Activated CD8-positive, alpha-beta memory T cell treated with anti-CD3 and anti-CD28 coated beads, Interleukin-2, amount 10 ng/mL, durations not matched to agents 7 days and 5 days (primary cell): ENCODE measurements at places on chromosomes 11 and 22. TPM values are rescaled to one million over a fixed set of nuclear protein-coding genes. Genes with fewer than 3 reads are reported as not detected.

PPP6R3 gene
- 121 TPM for total RNA-seq

SYT7 gene
- not detected for total RNA-seq

KCNE3 gene
- 0.16 TPM for total RNA-seq

DNA sequence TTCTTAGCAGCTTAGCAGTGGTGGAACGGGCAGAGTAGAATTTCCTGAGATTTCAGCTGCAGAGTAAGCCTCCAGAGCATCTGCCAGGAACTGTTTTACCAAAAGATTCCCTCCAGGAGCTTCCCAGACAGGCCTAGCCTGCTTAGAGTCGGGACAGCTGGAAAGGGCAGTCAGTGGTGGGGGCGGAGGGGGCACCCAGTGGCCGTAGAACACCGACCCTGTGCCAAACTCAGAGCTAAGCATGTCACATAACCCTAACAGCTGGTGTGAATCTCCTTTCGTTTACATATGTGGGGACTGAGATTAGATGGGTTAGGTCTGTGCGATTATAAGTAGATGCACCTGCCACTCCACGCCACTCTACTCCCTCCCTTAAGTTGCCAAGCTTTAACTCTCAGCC is 80.0 kb upstream of the CRTAM start:
- peaks cover 53% of the 10 kb centered on the region for H3K4me1 ChIP-seq
- H3K36me3 ChIP-seq: peaks cover 3% of the 10 kb centered on the region
- H3K27me3 ChIP-seq: no peaks in the 10 kb centered on the region
- H3K27ac ChIP-seq: no peak overlapping the region
- H3K4me3 ChIP-seq: no peak overlapping the region

DNA sequence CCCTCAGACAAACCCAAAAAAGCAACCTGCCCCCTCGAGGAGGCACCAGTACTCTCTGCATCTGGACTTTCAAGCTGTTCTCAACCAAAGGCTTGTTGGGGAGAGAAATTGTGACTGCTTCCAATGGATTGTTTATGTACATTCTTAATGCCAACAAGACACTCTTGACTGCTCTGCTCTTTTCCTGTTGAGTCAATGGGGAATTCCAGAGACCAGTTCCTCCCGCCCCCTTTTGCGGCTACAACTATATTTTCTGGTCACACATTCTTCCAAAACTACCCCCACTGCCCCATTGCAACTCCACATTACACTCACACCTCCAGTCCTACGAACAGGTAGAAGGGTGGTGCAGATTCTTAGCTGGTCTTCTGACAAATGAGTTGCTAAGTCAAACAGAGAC is 187.0 kb downstream of the DSCAML1 start:
- peaks cover 30% of the 10 kb centered on the region for H3K4me1 ChIP-seq
- H3K27ac ChIP-seq: no peak overlapping the region
- H3K27me3 ChIP-seq: peaks cover 2% of the 10 kb centered on the region
- no peak overlapping the region for H3K4me3 ChIP-seq
- peak; percentile 47 for DNase-seq

DNA sequence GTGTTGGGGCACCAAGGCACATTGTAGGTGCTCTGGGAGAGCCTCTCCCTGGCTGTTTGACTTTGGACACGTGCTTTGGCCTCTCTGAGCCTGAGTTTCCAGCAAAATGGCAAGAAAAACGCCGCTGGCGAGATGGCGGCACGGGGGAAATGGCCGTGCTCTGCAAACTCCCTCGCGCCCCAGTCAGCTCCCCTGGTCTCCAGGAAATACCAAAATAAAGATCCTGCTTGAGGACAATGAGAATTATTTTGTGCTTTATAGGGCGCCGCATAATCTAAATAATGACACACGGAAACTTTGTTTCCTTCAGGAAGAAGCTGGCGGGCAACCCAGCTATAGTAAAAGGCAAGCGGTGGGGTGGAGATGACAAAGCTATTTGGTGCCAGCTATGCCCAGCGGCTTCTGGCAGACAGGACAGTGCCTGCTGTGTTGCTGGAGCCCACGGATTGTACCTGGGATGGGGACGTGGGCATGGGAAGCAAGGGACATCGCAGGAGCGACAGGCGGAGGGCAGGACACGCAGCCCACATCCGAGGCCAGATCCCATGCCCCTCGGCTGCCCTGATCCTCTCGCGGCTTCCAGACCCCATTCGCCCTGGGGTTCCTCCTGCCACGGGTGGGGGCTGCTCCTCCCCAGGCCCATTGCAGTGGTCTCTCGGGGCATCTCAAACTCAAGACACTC is 26.3 kb upstream of the RFPL3 start:
- no peak overlapping the region for H3K4me3 ChIP-seq
- no peaks in the 10 kb centered on the region for H3K36me3 ChIP-seq
- no peaks in the 10 kb centered on the region for H3K4me1 ChIP-seq

GRCh38 chr11:118909619-118910308 is 16.0 kb downstream of the BCL9L start:
- peaks cover 49% of the 10 kb centered on the region for H3K4me1 ChIP-seq
- no peak overlapping the region for H3K4me3 ChIP-seq
- H3K36me3 ChIP-seq: peaks cover 8% of the 10 kb centered on the region
- no peak overlapping the region for H3K27ac ChIP-seq
- DNase-seq: no peak

DNA sequence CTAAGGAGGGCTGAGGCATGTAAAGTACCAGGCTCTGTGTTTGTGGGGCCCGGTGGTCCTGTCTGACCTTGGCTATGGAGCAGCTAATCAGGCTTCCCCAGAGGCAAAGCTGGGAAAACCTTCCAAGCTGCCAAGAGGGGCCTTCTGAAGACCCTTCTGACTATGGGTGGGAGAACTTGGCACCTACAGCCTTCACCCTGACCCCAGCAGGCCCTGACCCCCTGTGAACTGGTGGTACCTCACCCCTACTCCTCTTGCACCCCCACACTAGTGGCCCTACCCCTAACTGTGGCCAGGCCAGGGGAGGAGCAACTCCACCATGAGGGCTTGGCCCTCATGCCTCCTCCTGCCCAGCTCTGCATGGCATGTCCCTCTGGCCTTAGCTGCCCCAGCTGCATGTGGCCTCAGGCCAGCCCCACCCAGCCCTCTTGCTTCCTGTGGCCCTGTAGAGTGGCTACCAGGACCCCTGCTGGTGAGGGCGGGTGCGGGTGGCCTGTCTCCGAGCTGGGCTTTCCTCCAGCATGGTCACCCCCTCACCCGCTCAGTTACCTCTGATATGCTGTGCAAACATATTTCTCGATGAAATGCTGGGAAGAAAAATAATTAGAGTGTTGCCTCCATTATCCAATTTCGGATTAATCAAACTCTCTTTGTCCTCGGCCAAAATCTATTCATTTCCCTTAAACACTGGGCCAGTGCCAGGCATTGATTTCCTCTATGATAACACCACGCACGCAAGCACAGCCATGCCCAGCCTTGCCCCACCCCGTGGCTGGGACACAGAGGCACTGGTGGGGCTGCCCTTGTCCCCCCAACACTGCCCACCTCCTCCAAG is 7.5 kb downstream of the GNAZ start:
- H3K27ac ChIP-seq: no peak overlapping the region
- peaks cover 6% of the 10 kb centered on the region for H3K4me1 ChIP-seq
- DNase-seq: no peak
- peaks cover 6% of the 10 kb centered on the region for H3K27me3 ChIP-seq

- no peak overlapping the region for H3K4me3 ChIP-seq
- H3K27me3 ChIP-seq: no peaks in the 10 kb centered on the region
- no peak for DNase-seq
These were observed 9.4 kb downstream of the SOX6 start for GRCh38 chr11:16346975-16347374.

- H3K4me1 ChIP-seq: peaks cover 38% of the 10 kb centered on the region
- H3K36me3 ChIP-seq: no peaks in the 10 kb centered on the region
- H3K27ac ChIP-seq: peak overlapping the region; percentile 84
- H3K4me3 ChIP-seq: peak overlapping the region; percentile 65
- no peaks in the 10 kb centered on the region for H3K27me3 ChIP-seq
These were observed 9.5 kb upstream of the EHD1 start for GRCh38 chr11:64887757-64888405.

DNA sequence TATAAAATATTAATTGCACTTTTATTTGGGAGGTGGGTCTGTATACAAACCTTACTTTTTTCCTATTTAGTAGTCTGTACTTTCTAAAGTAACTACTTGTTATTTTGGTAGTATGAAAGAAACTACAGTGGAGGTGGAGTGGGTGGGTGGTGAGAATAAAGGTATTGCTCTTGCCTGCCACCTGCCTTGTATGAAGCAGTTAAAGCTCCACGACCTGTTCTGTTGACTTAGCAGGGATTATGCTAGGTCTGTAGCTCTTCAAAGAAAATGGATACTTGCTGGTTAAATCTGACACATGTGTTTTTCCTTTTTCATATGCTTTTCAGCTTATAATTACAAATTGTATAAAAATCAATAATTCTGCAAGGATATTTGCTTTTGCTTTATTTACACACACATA is 111.9 kb downstream of the EHF start:
- no peak overlapping the region for H3K4me3 ChIP-seq
- peaks cover 36% of the 10 kb centered on the region for H3K27me3 ChIP-seq
- DNase-seq: no peak
- no peaks in the 10 kb centered on the region for H3K36me3 ChIP-seq
- no peak overlapping the region for H3K27ac ChIP-seq

DNA sequence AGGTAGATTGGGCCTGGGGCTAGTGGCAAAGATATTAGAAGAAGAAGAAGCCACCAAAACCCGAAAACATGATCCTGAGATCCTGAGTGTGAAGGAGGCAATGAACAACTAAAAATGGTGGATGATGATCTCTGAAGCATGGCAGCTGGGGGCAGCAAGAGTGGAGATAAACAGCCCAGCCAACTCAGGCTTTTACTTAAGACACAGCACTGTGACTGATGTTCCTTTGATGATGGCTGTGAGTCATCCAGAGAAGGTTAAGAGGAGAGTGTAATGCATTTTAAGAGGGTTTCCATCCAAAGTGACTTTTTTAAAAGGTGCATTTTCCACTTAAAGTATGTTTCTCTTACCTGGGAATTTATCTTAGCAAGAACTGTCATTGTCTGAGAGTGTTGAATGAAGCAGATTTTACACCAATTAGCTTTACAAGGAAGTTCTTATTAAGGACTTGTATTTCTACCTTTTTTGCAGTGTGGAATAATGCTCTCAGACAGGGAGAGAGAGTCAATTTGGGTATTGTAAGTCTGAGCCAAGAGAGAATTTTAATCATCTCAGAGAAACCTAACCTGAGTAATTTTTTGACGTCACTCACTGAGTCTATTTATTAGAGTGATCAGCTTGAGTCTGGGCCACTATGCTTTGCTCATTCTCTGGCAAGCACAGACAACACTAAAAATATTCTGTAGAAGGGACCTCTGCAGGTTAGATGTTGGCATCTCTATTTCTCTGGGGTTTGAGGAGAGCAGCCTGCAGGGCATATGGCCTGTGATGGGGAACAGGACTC is 14.1 kb upstream of the CALCB start:
- H3K4me1 ChIP-seq: no peaks in the 10 kb centered on the region
- no peaks in the 10 kb centered on the region for H3K36me3 ChIP-seq
- no peak for DNase-seq

DNA sequence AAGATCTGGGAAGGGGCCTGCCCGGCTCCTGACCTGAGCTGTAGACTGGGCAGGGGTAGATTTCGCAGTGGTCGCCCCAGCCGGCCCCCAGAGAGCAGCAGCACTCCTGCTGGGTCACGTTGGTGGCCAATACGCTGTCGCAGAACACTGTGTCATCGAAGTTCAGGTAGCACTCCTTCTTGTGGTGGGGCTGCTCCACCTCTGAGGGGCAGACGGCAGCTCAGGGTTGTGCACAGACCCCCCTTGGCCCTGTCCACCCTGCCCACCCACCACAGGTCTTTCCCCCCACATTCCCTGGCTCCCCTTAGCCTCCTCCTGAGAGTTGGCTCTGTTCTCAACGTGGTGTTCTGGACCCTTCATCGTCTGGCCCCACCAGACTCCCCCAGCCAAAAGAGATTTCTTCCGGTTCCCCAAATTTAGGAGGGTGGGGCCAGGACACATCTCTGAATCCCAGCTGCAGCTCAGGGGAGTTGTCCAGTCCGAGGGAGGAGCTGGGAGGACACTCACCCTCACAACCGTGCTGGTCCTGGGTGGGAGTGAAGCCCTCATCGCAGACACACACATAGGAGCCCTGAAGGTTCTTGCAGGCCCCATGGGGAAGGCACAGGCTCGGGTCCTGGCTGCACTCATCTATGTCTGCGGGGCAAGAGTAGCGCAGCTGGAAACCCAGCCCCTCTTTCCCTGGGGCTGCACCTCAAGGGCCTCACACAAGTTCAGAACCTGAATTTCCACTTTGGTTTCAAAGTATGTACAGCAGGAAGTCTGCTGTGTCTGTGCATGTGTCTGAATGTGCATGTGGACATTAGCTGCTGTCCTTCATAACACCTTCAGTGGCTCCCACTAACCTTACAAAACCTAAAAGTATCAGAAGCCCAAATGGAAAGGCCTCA is 16.5 kb downstream of the SCYL1 start:
- H3K4me3 ChIP-seq: peak overlapping the region; percentile 81
- no peak for DNase-seq
- peaks cover 15% of the 10 kb centered on the region for H3K4me1 ChIP-seq

DNA sequence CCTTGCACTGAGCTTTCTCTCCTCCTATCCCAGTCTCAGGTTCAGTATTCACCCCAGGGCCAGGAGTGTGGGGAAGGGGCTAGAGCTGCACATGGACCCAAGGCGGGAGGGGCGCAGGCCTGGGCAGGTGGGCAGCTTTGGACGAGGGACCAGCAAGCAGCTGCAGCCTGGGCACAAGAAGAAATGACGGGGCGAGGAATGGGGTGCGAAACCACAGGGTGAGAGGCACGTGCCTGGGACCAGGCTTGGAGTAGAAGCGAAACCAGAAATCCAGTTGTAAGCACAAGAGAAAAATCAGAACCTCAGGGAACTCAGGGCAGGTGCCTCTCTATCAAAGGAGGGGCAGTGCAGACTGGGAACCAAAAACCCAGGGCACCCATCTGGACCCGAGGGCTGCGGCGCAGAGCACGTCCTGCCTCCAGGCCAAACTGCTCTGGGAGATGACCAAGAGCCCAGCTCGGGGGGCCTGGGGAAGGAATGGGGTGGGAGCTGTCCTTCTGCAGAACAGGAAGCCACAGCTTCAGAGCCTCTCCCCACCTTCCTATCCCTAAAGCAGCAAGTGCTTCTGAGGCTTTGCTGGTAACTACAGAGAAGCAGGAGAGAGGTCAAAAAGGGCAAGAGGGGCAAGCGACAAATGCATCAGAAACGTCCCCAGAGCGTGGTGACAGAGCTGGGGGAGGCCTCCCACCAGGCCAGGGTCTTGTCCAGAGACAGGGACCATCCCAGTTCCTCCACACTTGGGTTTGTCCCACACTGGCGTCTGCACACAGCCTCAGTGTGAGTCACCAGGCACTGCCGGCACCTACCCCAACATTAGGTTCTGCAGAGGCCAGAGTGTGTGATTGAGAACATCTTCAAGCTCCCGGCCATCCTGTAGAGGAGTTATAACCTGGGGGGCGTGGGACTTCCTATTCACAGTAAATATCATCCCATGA is 18.3 kb upstream of the TMPRSS4 start:
- H3K27me3 ChIP-seq: peaks cover 12% of the 10 kb centered on the region
- no peak overlapping the region for H3K27ac ChIP-seq
- H3K4me1 ChIP-seq: peaks cover 20% of the 10 kb centered on the region
- no peak for DNase-seq
- H3K36me3 ChIP-seq: no peaks in the 10 kb centered on the region

- no peak for DNase-seq
- no peaks in the 10 kb centered on the region for H3K4me1 ChIP-seq
- no peak overlapping the region for H3K27ac ChIP-seq
These were observed 440.5 kb downstream of the MIAT start for GRCh38 chr22:27097933-27098332.

- no peaks in the 10 kb centered on the region for H3K27me3 ChIP-seq
- DNase-seq: no peak
- no peaks in the 10 kb centered on the region for H3K36me3 ChIP-seq
- H3K27ac ChIP-seq: no peak overlapping the region
- H3K4me3 ChIP-seq: no peak overlapping the region
- H3K4me1 ChIP-seq: peaks cover 6% of the 10 kb centered on the region
These were observed 175.7 kb upstream of the API5 start for GRCh38 chr11:43135966-43136534.
